ENCODE measurements at places on chromosomes 5 and 9.

GRCh38 chr9:6664204-6664680, 18.7 kb upstream of the GLDC start:
- DNase-seq: no peak

- no peak for DNase-seq
These were observed 302.8 kb downstream of the EBF1 start for GRCh38 chr5:158796812-158797497.

DNA sequence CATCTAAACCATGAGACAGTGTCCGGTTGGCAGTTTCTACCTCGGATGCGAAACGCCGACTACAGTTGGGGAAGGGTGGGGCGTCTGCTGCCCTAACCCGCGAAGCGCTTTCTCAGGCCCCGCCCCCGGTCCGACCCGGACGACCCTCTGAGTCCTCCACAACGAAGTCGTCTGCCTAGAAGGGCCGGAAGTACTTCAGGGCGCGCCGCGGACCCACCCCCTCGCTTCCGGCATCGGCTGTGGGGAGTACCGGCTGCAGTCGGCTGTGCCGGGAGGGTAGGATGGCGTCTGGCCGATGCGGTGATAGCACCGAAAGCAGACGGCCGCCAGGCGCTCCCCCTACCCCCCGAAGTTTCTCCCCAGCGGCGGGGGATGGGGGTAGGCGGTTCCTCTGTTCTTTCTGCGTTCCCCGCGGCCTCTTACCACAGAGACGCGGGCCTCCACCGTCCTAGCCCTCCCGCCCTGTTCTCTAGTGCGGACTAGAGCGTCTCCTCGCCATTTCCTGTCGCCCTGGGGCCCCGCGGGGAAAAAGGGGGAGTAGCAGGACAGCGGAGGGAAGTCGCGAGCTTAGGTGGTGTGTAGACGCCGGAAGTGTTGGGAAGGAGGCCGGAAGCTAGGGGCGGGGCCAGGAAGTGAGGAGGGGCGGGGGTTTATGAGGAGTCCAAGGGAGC, at the start of gene TRIM41:
Gene TRIM41 (plus strand): TSS at position 224 of the 671 bp plus-strand sequence. CDS start 719 bp downstream, outside the sequence.
- DNase-seq: no peak

DNA sequence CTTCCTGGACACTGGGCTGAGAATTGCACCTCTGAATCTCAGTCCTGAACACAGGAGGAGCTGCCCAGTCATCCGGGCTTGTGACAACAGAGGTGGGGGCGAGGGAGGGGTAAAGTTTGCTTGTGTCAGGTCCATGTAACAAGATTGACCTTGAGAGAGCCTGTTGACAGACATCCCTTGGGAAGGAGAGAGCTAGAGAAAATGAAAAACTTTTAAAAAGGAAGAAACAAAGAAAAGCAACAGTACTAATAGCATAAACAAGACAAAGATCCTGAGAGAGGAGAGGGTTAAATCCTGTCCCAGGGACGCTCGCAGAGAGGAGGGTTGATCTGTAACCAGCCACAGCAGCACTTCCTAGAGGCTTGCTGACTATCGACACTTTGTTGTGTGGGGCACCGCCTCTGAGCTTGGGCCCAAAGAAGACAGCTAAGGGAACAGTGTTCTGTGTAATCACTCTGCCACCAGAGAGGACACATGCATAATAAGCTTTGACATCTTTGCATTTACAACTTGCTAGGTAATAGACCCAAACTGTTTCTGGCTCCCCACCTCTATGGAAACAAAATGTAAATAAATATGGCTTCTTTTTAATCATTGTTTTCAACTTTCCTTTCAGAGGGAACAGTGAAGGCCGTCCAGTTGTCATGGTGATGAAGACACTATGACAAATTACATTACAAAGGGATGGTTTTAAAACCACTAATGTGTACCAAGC, 363.7 kb downstream of the CSNK1G3 start:
- no peak for DNase-seq

DNA sequence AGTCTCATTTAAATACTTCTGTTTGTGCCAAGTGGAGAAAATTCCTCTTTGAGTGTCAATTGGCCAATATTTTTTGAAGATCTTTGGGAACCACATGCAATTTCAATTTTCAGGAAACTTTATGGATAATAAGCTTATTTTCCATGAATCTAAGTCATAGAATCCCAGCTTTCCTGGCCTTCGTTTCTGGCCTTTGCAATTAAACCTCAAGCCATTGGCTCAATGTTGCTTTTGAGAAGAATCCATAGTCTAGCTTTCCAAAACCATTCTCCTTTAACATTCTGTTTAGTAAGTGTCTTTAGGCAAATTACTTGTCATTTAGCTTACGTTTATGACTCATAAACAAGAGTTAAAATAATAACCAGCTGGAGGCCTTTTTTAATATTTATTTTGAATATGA, 145.0 kb upstream of the FTMT start:
- DNase-seq: no peak

- no peak for DNase-seq
These were observed 6.1 kb downstream of the ANKS6 start for GRCh38 chr9:98790134-98790841.

GRCh38 chr5:29077451-29077850, 2039.1 kb upstream of the CDH9 start:
- no peak for DNase-seq

GRCh38 chr9:109640580-109641371, 139.2 kb upstream of the PALM2AKAP2 start:
- no peak for DNase-seq

GRCh38 chr5:174273325-174273724, 227.8 kb downstream of the NSG2 start:
- no peak for DNase-seq

DNA sequence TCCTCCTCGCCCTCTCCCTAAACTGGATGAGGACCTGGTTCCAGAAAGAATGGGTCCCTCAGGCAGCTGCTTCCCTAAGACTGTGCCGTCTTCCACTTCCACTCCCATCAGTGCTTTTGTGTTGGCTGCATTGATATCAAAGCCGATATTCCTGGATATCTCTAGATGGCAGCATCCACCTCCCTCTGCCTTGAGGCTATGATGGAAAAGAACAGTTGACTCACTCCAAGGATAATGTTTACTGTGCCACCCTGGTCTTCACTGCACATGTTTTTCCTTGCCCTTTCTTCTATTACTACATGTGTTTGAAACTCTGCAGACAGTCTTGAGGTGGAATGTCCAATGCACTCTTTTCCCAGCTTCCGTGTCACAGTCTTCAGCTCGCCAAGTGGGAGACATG, 211.6 kb downstream of the MAST4 start:
- no peak for DNase-seq

DNA sequence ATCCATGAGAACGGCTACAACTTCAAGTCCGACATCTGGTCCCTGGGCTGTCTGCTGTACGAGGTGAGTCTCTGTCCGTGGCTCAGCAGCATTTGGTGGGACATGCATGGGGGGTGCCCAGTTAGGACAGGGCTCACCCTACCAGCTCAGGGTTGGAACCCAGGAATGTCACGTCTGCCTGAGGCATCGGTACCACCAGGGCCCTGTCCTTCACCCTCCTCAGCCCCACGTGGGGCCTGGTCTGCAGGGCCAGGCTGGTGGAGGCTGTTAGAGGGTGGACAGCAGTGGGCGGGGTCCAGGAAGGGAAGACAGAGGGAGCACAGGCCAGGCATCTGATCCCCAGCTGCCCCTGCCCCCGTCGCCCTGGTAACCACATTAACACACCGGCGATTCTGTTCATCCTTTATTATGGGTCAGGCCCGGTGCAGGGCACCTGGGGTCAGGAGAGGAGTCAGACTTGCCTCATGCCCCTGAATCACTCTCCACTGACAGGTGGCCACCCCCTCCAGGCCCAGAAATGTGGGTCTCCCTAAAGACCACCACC, 75.6 kb downstream of the PSMB7 start:
- DNase-seq: no peak

GRCh38 chr5:147245381-147246165, 10.7 kb downstream of the STK32A start:
- DNase-seq: no peak

DNA sequence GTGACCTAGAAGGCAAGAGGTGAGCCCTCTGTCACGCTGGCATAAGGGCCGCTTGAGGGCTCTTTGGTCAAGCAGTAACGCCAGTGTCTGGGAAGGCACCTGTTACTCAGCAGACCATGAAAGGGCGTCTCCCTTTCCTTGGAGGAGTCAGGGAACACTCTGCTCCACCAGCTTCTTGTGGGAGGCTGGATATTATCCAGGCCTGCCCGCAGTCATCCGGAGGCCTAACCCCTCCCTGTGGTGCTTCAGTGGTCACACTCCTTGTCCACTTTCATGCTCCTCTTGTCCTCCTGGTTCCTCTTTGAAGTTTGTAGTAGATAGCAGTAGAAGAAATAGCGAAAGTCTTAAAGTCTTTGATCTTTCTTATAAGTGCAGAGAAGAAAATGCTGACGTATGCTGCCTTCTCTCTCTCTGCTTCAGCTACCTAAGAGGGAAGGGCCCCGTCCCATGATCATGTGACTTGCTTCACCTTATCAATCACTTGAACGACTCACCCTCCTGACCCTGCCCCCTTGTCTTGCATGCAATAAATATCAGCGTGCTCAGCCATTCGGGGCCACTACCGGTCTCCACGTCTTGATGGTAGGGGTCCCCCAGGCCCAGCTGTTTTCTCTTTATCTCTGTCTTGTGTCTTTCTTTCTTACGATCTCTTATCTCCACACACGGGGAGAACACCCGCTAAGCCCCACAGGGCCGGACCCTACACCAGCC, 16.7 kb upstream of the SCGB3A1 start:
- no peak for DNase-seq

- no peak for DNase-seq
These were observed 188.5 kb downstream of the DAB2IP start for GRCh38 chr9:121839726-121840500.

GRCh38 chr9:36815566-36816348, 218.3 kb downstream of the PAX5 start:
- no peak for DNase-seq

DNA sequence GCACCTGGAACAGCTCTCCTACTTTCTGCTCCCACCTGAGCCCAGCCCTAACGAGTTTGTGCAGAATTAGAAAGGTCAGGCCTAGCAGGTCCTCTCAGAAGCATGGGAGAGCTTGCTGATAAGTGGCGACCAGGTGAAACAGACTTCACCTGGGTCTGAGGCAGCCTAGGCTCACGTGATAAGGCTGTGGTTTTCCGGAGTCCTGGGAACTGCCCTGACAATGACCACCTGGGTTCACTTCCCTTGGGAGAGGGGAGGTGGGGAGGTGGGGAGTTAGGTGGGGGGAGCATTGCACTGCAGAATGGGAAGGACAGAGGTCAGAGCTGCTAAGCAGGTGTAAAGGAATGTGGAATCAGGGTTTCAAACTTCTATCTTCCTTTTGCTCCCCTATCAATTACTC, 152.9 kb upstream of the MAP1B start:
- no peak for DNase-seq
